ENCODE measurements at places on chromosomes 7 and 10. TPM values are rescaled to one million over a fixed set of nuclear protein-coding genes. Genes with fewer than 3 reads are reported as not detected.

DNA sequence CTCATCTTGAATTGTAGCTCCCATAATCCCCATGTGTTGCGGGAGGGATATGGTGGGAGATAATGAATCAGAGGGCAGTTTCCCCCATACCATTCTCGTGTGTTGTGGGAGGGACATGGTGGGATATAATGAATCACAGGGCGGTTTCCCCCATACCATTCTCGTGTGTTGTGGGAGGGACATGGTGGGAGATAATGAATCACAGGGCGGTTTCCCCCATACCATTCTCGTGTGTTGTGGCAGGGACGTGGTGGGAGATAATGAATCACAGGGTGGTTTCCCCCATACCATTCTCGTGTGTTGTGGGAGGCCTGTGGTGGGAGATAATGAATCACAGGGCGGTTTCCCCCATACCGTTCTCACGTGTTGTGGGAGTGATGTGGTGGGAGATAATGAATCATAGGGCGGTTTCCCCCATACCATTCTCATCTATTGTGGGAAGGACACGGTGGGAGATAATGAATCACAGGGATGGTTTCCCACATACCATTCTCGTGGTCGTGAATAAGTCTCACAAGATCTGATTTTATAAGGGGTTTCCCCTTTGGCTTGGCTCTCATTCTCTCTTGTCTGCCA is 271.0 kb downstream of the MAD1L1 start:
- DNase-seq: peak; percentile 88

The LIPM gene
- polyA plus RNA-seq: 0.07 TPM

DNA sequence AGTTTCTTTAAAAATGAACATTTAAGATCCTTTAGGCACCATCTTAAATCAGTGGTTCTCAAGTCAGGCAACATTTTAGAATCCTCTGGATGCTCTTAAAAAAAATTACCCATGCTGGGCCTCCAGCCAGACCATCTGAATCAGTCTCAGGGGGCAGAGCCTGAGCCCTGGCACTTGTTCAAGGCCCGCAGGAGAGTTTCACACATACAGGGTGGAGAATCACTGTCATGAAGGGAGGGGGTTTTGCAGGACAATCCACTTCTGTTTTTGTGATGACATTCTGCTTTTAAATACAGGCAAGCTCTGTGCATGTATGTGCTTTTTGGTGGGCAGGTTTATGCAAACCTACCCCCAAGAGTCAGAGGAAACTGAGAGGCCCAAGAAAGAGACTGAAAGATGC is 268.6 kb downstream of the SEC23IP start:
- no peak for DNase-seq

GRCh38 chr10:99372546-99373271 is 43.6 kb downstream of the CNNM1 start:
- DNase-seq: no peak

- DNase-seq: no peak
These were observed 11.4 kb upstream of the KCP start for GRCh38 chr7:128921866-128922440.

All from foreskin keratinocyte (primary cell).